ENCODE measurements at places on chromosomes 13 and 19.
A peak's percentile ranks its signal among the peaks of the same experiment; 100 is the strongest.

DNA sequence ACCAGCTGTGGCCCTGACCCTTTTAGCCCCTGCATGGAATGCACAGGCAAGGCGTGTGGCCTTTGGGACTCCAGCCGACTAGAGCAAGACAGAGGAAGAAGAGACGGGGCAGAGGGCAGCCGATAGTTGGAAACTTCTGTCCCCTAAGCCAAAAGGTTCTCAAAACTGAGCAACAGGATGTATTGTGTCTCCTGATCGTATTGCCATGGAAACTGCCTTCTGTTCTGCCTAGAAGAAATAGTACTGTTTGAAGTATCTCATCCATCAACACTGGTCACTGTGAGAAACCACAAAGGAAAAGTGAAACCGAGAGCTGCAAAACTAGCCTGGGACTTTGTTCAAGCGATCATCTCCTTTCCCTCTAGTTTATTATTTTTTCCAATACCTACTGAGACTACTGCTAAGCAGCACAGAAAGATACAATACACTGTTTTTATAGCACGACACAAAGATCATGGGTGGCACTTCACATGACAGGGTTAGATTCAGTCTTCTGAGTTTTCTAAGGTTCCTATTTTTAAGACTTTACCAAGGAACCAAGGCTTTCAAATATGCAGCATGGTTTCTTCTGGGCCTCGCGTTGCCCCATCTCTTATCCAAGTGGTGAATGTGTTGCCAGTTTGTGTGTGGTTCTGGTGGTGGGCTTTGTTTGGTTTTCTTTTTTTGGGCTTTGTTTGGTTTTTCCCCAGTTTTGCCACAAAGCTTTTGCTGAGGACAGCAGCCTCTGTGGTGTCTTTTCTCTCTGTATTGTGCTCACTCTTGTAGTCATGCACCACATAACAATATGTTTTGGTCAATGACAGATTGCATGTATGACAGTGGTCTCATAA is 49.3 kb upstream of the GPR183 start:
- no peak for DNase-seq

GRCh38 chr19:48627865-48628314 is 8.6 kb downstream of the SPHK2 start:
- no peak for DNase-seq

DNA sequence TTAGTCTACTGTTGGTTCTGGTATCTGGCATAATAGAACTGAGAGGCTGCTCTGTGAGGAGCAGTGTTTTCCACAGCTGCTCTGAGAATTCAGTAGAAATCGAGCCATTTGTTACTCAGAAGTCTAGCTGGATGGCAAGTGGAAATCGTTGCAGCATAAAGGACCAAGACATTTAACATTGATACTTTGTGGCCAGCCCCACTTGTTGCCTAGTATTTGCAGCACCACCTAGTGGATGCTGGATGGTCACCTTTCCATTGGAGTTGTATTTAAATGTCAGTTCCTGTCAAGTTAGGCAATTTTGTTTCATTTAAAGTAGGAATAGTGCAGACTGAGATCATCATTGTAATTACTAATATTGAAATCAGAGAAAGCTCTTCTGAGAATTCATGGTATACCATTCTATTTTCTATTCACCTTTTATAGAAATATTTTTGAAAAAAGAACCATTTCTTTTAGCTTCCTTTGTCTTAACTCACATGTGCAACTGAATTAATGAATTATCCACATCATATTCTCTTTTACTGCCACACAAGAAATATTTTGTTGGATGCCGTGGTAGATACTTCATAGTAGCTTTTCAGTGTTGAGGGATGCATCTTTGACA is 64.6 kb downstream of the PDS5B start:
- DNase-seq: peak; percentile 21

- no peak for DNase-seq
Measured at GRCh38 chr13:30806784-30807183, 71.4 kb downstream of the ALOX5AP start.

GRCh38 chr19:54255105-54255775 is 1.8 kb downstream of the LILRB5 start:
- no peak for DNase-seq
